Calu3 (cell line): ENCODE measurements at places on chromosomes 3 and 15. TPM values are rescaled to one million over a fixed set of nuclear protein-coding genes. Genes with fewer than 3 reads are reported as not detected.

The PLCB2 gene
- total RNA-seq, result 37.3 and 43.1 TPM in 2 replicates

The OR5H1 gene
- not detected in 2 replicates for total RNA-seq

The PPP1R14D gene
- total RNA-seq, result 0.51 and 1.7 TPM in 2 replicates

GRCh38 chr15:49154359-49154758, 1.0 kb downstream of the COPS2 start:
- peaks cover 14% of the 10 kb centered on the region for H3K4me1 ChIP-seq
- H3K27me3 ChIP-seq, result no peaks in the 10 kb centered on the region
- no peak for DNase-seq

- no peak overlapping the region for H3K4me3 ChIP-seq
- no peak overlapping the region for H3K27ac ChIP-seq
- no peak for DNase-seq
These were observed 25.2 kb upstream of the CNTN3 start for GRCh38 chr3:74639681-74640080.
